NK-92 treated with Interleukin-12 subunit alpha and Interleukin-12 subunit beta, amount 100 ng/mL, for 24 hours (cell line): ENCODE measurements at places on chromosomes 1 and 21.

DNA sequence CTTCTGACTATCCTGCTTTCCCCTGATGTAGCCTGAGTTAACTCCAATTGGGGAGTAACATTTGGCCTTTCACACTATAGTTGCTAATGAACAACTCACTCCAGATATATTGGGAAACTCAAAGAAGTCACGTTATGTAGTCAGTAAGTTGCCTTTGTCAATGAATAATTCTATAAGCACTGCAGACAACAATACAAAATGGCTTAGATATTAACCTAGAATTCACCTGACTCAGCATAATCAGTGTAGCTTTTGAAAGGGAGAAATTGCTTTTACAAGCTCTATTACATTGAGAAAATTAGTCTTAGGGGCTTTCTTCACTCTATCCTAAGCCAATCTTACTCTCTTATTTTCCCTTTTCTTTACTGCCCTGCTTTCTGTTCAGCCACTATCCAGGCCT, 303.5 kb upstream of the NR5A2 start:
- DNase-seq: no peak

- no peak for DNase-seq
These were observed 91.4 kb upstream of the TPTE start for GRCh38 chr21:10430005-10430404.

DNA sequence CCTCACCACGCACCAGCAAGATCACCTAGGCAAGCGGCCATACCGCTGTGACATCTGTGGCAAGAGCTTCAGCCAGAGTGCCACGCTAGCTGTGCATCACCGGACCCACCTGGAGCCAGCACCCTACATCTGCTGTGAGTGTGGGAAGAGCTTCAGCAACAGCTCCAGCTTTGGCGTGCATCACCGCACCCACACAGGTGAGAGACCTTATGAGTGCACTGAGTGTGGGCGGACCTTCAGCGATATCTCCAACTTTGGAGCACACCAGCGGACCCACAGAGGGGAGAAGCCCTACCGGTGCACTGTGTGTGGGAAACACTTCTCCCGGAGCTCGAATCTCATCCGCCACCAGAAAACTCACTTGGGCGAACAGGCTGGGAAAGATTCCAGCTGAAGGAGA, 5.0 kb downstream of the ZNF691 start:
- no peak for DNase-seq

- no peak for DNase-seq
These were observed 8.7 kb upstream of the CADM3 start for GRCh38 chr1:159162516-159163265.

GRCh38 chr1:116902723-116903383, 6.9 kb upstream of the PTGFRN start:
- no peak for DNase-seq

DNA sequence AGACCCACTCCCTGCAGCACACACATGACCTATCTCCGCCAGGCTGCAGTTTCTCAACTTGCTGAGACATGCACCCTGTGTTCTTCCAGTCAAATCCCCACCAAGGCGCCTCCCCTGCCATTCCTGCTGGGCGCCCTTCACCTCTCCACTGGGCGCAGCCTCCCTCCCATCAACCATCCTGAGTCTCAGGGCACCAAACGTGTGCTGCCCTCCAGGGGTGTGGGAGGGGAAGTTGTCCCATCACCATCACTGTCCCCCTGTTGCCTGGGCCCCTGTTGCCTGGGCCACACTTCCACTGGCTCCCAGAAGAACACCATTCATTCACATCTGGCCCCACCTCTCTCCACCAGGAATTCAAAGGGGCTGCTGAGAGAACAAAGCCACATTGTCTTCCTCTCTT, 44.9 kb upstream of the EFHD2 start:
- no peak for DNase-seq

GRCh38 chr1:70914224-70914623, 133.4 kb downstream of the PTGER3 start:
- DNase-seq: no peak

GRCh38 chr1:67489643-67490042, 59.4 kb upstream of the SERBP1 start:
- no peak for DNase-seq

DNA sequence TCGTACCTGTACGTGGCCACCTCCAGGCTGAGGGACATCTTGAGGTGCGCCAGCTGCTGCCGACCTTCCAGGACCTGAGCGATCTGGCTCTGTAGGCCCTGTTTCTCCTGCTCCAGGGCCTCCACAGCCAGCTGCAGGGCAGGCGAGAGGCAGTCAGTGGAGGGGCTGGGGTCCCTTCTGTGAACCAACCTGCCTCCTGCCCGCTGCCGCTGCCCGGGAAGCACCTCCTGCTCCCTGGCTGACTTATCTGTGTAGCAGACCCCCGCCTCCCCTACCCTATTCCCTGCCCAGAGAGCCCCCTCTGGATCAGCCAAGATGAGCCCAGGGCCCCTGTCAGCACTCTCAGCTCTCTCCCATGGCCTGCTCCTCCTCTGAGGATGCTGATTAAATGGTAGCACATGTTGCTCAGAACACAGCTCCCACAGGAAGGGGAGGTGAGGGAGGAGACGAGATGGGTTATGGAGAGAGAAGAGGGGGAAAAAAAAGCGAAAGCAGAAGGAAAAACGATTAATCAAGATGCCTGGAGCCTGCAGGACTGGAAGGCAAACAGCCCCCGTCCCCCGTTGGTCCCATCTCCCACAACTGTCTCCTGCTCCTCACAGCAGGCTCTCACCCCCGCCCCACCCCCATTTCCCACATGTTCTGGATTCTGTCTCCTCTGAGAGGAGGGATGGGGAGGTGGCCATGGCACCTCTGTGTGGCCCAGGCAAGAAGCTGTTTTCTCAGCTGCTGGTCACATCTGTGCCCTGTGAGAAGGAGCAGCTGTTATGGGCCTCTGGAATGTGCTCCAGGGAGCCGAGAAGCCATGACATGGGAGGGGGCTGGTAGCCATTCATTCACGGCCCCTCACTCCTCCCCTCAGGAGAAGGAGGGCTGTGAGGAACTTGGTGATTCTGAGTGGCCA, 1.7 kb downstream of the NES start:
- no peak for DNase-seq

GRCh38 chr1:44499306-44499705, 94.3 kb downstream of the RNF220 start:
- no peak for DNase-seq

DNA sequence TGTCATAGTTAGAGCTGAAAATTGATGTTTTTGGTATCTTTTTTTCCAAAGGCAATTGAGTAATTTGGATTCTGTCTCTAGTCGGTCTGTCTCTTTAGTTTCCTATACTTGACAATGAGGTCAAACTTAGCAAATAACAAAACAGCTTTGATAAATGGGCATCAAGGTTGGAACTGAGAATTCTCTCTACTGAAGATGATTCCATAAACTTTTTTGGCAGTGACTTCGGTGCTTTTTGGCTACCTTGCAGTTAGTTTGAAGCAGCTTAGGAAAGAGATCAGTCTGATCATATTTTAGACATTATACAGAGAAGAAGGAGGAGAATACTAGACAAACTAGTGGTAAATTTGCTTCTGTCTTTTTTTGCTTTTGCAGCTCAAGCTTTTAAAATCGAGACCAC, 559 bp downstream of the VCAM1 start:
- DNase-seq: no peak

- DNase-seq: no peak
These were observed 60.7 kb upstream of the ITPKB start for GRCh38 chr1:226799634-226800281.

DNA sequence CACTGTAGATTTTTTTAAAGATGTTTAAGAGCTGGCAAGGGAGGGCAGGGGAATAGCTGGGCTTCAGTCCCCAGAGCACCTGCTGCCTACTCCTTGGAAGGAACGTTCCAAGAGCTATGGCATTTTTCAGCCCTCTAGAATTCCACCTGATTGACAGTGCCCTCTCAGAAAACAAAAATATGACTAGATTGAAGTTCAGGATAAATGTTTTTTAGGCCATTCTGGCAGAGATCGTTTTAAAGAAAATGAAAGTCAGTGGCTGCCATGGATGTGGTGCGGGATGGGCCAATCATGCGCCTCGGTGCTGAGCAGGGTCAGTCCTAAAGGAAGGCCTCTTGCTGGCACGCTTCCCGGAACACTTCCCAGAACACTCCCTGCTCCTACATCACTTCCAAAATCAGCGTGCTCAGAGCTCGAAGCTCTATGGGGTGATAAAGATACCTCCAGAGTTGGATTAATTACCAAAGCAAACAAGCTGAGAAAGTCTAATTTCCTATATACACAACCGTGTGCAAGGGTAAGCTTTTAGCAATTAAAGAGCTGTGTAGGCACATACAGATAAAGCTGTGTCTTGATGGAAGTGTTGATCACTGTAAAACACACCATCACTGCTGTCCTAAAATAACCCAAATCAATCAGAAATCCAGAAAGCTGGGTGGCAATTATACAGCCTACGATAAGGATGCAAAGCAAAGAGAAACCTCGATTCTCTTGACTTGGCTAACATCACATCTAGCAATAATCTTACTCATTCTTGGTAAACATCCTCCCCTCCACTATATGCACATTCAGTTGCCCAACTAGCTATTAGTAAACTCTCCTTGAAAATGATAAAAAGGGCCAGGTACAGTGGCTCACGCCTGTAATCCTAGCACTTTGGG, 34.6 kb downstream of the TGFBR3 start:
- no peak for DNase-seq

DNA sequence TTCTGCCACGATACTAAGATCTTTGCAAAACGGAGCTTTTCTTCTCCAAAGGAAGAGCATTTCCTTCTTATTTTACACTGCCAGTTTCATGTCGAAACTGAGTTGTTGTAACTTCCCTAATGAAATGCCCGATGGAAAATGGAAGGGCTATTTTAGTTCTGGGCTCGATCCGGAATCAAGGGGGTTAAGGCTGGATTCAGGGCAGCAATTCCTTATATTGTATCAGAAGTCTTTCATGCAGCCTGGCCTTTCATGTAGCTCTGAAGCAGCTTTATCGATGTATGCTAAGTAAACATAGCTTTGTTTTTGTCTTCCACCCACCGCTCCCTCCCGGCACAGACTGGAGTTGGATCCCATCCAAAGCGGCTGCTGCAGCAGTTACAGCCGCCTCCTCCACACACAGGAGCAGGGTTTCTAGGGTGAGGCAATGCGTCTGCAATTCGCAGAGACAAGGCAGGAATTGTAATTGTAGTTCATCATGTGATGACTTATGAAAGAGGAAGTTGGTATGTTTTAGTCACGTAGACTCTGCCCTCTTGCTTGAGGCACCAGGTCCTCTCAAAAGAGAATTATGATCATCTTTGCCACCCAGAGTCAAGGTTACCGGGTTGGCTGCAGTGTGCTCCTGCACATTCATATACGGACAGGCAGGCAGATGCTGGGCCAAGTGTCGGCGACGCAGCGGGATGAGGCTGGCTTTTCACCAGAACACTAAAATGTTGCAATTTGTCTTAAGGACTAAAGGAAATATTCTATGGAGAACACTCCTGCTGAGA, 2.6 kb upstream of the IRF2BP2 start:
- DNase-seq: peak; percentile 29

GRCh38 chr1:96515430-96515829, 206.2 kb upstream of the PTBP2 start:
- DNase-seq: no peak

DNA sequence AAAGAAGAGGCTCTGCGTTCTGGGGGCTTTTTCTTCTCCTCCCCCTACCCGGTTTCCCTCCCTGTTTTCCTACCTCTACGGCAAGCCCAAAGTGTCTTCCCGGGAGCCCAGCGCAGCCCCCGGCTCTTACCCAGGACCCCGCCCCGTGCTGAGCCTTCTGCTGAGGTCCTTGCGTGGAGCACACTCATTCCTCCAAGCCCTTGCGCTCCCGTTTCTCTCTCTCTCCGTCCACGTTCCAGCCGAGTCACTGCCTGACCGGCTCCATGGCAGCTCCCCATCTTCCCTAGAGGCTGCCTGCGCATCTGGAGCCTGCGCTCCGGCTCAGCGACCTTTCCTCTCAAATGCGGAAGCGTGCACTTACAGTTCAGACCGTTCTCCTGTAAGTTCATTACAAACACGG, 24.9 kb upstream of the PDXK start:
- DNase-seq: no peak

GRCh38 chr1:207910591-207911354, at the start of gene CD34:
TSS of gene CD34 (minus strand) at chr1:207911125. CDS start at chr1:207911080, 45 bp downstream.
- no peak for DNase-seq

DNA sequence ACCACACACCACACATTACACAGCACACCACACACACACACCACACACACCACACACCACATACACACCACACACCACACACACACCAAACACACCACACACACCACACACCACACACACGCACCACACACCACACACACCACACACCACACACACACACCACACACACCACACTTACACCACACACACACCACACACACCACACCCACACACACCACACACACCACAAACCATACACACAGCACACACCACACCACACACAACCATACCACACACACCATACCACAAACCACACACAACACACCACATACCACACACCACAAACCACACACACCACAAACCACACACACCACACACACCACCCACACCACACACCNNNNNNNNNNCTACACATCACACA, 40.9 kb upstream of the SIK1 start:
- DNase-seq: no peak

GRCh38 chr1:53619367-53620060, 119.5 kb downstream of the GLIS1 start:
- no peak for DNase-seq

GRCh38 chr1:71053146-71053545, 5.5 kb upstream of the PTGER3 start:
- no peak for DNase-seq

DNA sequence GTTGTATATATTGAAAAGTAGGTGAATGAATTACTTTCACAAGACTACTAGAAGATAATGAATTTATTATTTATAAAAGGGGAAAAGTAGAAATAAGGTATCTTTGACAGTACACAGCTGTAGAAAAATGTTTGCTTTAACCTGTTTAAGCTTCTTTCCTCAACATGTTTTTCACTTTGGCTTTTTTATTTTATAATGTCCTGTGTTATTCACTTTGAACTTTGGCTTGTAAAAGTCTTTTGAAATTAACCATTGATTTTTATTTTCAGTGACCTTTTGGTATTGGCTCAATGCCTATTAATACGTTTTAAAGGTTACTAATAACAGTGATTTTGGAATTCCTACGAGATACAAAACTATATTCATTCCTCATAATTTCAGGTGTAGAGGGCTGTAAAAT, 57.7 kb upstream of the MPC2 start:
- DNase-seq: no peak

DNA sequence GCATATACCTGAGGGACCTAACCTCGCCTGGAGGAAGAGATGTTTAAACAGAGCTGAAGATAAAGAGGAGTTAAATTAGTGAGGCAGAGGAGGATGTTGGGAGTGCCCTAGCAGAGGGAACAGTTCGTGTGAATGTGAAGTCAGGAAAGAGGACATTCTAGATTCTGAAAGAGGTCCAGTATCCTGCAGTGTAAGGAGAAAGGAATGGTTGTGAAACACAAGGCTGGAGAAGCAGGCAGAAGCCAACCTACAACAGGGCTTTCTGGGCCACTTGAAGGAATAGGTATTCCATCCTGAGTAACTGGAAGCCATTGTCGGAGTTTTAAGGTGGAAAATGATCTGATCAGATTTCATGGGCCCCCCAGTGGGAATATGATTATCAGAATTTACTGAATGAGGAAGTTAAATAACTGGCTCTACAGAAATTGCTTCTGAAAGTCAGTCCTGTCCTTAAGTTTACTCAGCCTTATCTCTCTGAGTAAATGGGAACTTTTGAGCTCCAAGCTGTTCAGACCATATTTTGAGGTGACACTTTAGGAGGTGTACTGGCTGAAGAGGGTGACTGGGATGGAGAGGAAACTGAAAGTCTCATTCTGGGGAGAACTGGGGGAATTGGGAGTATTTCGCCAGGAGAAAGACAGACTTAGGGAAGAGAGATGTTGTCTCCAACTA, 24.4 kb upstream of the FAAH start:
- no peak for DNase-seq

GRCh38 chr1:97489834-97490233, 431.0 kb downstream of the DPYD start:
- peak; percentile 17 for DNase-seq
